ENCODE measurements at places on chromosomes 6 and 20.
A peak's percentile ranks its signal among the peaks of the same experiment; 100 is the strongest.

DNA sequence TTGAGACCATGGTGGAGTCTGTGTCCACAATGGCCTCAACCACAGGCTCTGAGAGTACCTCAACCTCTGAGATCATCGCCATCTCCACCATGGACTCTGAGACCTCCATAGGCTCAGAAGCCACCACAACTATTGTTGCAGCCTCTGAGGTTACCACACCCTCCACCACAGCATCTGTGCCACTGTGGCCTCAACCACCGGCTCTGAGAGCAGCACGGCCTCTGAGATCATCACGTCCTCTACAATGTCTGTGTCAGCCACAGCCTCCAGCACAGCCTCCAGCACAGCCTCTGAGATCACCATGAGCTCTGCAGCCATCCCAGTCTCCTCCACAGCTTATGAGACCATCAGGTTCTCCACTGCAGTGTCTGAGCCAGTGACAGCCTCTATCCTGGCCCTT, 19.4 kb upstream of the MUC21 start:
- no peak for DNase-seq

- no peak for DNase-seq
Observed at GRCh38 chr6:45591306-45591705, 213.6 kb upstream of the SUPT3H start.

- DNase-seq = no peak
Observed at GRCh38 chr6:122755901-122756300, 23.6 kb upstream of the FABP7 start.

DNA sequence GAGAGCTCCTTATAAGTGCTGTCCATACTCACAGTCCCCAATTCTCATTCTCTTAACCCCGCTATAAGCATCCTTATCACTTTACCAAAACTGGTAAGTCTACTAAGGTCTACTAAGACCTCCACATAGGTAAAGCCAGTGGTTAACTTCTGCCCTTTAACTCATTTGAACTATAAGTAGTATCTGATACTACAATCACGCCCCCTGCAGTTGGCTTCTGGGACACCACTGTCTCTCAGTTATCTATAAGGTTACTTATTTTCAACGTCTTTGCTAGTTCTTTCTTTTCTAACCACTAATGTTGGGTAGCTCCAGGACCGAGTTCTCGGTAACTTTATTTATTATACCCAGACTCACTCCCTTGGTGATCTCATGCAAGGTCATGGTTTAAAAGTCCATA, 142.6 kb downstream of the ARHGAP18 start:
- DNase-seq = no peak

- no peak for DNase-seq
Observed at GRCh38 chr6:168047841-168048723, 30.9 kb downstream of the FRMD1 start.

DNA sequence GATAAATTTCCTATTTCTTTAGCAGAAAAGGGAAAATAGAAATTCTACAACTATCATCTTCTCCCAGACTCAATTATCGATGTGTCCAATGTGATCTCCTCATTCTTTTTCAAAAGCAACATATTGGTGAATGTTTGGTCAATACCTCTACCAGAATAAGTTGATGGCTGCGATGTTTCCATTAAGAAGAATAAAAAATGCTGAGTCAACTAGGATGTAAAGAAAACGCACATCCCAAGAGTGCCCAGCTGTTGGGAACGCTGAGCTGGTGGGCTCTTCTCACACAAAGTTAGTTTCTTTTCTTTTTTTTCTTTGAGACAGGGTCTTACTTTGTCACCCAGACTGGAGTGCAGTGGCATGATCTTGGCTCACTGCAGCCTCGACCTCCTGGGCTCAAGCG, 39.8 kb downstream of the RAMACL start:
- DNase-seq = no peak

GRCh38 chr20:9139106-9139833, 70.4 kb downstream of the PLCB4 start:
- no peak for DNase-seq

- no peak for DNase-seq
Observed at GRCh38 chr6:93278241-93278640, 141.1 kb downstream of the EPHA7 start.

GRCh38 chr6:157648561-157648960, 174.5 kb upstream of the SNX9 start:
- no peak for DNase-seq

DNA sequence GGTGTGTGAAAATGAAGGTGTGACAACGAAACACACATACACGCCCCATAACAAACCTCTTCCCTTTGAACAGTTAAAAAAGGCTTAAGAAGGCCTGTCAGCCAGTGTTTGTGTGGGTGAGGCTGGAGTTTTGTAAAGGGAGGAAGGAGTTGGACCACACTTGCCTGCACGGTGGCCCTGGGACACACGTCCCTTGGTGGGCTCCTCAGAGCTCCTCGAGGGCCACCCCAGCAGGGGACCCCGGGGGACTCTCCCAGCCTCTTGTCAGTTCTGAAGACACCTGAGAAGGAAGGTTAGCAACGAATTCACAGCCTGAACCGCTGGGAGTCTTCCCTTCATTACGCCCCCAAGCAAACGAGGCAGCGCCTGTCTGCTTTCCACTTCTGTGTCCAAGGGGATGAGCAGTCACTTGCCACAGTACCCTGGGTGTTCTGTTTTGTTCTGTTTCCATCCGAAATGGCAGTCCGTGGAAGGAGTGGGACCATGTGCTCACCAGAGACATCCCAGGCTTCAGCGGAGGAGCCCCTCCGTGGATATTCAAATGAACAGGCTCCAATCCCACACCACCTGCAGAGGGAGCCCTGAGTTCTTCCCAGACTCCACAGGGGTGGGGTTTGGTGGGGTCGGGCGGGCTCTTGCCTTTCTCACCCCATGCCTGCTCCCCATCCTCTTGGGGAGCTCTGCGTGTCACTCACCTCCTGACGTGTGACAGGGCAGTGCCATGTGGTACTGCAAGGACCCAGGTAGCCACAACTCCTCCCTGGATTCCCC, 68.6 kb downstream of the NRN1 start:
- no peak for DNase-seq

DNA sequence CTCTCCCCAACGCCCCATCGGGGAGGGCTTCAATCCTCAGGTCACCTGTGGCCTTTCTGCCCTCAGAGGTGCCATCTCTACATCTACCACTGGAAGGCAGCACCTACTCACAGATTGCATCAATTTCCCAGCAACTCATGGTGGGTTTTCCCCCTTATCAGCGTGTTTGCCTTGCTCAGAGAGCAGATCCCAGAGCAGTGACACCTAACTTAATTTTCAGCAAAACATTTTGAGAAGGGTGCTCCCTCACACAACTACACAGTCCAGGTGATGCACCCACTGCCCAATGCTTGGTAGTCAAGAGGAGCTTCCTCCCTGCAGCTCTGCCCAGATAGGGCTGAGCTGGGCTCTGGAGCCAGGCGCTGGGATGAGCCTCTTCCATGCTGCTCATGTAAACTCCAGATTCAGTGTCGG, 48.2 kb downstream of the PLG start:
- DNase-seq = no peak

DNA sequence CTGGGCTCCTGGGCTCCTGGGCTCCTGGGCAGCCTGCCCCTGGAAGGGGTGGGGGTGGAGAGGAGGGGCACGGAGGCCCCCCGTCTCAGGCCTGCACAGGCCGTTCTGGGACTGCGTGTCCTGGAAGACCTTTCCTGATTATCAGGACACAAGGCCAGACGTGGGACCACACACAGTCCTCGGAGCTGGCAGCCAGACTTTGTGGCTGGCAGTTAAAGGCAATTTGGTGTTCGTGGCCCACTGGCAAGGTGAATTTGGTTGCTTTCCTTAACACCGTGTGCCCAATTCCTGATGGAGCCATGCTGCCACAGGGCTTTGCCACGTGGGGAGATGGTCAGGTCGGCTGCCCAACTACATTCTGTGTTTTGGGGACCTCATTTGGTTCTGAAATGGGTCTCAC, 113.5 kb downstream of the SMOC2 start:
- no peak for DNase-seq

- peak; percentile 25 for DNase-seq
Observed at GRCh38 chr6:127186889-127187288, 68.4 kb downstream of the RSPO3 start.

- DNase-seq = no peak
Observed at GRCh38 chr6:133042550-133043120, 198.5 kb upstream of the EYA4 start.

- DNase-seq = no peak
Observed at GRCh38 chr20:6519556-6519955, 247.9 kb upstream of the BMP2 start.

- DNase-seq = no peak
Observed at GRCh38 chr6:155449450-155450239, 6.0 kb downstream of the NOX3 start.

DNA sequence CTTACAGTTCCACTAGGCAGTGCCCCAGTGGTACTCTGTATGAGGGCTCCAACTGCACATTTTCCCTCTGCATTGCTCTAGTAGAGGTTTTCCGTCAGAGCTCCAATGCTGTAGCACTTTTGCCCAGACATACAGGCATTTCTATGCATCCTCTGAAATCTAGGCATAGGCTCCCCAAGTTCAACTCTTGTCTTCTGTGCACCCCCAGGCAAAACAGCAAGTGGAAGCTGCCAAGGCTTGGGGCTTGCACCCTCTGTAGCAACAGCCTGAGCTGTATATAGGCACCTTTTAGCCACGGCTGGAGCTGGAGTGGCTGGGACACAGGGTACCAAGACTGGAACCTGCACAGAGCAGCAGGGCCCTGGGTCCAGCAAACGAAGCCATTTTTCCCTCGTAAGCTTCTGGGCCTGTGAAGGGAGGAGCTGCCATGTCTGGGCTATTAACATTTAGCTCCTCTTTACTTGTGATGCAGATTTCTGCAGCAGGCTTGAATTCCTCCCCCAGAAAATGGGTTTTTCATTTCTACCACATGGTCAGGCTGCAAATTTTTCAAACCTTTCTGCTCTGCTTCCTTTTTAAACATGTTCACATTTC, 596.2 kb upstream of the ADGRB3 start:
- no peak for DNase-seq

DNA sequence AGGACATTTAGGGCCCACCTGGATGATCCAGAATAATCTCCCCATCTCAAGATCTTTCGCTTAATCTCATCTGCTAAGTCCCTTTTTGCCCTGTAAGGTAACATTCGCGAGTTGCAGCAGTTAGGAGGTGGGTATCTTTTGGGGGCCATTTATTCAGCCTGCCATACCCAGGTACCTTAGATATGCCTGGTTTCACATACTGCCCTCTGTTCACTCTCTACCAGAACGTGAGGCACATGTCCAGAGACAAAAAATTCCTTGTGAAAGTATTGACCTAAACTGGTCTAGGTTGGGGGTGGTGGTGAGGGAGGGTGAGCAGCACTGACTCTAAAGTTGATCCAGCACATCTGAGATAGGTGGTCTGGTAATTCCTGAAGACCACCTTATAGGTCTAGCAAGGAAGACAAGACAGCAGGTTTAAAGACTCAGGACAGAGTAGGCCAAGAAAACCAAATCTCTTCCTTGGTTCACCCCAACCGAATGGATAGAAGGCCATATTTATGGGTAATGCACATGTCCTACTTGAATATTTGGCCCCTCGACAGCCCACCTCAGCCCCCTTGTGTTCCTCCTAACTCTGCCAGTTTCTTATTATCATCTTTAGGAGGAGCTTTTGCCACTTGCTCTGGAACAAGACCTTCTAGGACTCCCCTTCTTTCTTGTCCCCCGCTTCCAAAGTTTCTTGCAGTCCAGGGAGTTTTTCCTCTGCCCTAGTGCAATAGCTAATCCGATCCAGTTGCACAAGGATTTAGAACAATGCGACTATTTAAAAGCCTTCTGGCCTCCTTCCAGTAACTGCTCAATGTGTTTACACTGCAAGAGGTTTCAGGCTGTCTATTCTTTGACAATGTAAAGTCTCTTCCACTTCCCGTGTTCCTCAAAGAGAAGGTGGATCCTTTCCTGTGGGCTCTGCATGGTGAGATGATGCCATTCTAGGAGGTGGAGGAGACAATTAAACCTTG, 213.0 kb upstream of the LAMP5 start:
- DNase-seq = no peak

- DNase-seq = no peak
Observed at GRCh38 chr20:53804920-53805894, 211.6 kb upstream of the ZNF217 start.

GRCh38 chr6:31663126-31663960, 1.5 kb downstream of the GPANK1 start:
- DNase-seq = no peak

GRCh38 chr6:41732591-41733359, 2.6 kb downstream of the TFEB start:
- peak; percentile 40 for DNase-seq

DNA sequence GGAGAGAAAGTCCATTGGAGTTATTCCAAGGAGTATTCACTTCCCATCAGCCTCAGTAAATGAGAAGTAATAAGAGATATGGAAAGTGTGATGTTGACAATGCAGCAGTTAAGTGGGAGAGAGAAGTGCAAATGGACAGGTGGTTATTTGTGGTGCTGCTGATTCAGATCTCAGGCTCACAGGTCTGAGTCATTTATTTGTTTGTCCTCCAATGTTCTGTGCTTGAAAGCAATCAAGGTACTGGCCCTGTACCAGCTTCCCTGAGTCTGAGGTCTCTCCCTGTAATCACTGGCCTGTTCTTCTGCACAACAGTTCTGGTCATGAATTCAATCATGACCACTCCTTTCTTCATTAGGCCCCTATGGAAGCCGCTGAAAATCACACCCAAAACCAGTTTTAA, 827.7 kb downstream of the MAFB start:
- DNase-seq = no peak

- DNase-seq = no peak
Observed at GRCh38 chr6:90502866-90503407, 83.9 kb downstream of the MAP3K7 start.

- no peak for DNase-seq
Observed at GRCh38 chr6:47041741-47042140, 391 bp downstream of the ADGRF1 start.
